ENCODE measurements at places on chromosomes 7 and 10. TPM values are rescaled to one million over a fixed set of nuclear protein-coding genes. Genes with fewer than 3 reads are reported as not detected.

Gene LGI1
- total RNA-seq, result not detected

Gene WDR11
- 29.3 TPM for total RNA-seq

Gene SPDYE1
- total RNA-seq, result not detected

Gene TRPV5
- not detected for total RNA-seq

Gene LRGUK
- total RNA-seq, result 1.0 TPM

Gene INSIG1
- 83.3 TPM for total RNA-seq
